ENCODE measurements at places on chromosomes 12 and 14.
A peak's percentile ranks its signal among the peaks of the same experiment; 100 is the strongest.

- DNase-seq = no peak
These were observed 164.9 kb upstream of the BMP4 start for GRCh38 chr14:54121466-54122027.

DNA sequence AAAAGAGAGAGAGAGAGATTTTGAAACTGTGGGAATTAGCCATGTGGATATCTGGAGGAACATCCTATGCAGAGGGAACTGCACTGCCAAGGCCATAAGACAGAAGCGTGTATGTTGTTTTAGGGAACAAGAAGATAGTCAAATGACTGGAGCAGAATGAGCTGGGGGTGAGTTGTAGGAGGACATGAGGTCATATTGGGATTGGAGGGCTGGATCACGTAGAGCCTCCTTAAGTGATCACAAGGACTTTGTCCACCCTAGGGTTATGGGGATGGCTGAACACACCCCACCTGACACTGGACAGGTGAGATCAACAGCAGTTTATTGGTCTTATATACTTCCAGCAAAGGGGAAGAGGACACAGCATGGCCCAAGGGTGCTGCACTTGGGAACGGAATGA, 8.2 kb upstream of the CGRRF1 start:
- DNase-seq = no peak

DNA sequence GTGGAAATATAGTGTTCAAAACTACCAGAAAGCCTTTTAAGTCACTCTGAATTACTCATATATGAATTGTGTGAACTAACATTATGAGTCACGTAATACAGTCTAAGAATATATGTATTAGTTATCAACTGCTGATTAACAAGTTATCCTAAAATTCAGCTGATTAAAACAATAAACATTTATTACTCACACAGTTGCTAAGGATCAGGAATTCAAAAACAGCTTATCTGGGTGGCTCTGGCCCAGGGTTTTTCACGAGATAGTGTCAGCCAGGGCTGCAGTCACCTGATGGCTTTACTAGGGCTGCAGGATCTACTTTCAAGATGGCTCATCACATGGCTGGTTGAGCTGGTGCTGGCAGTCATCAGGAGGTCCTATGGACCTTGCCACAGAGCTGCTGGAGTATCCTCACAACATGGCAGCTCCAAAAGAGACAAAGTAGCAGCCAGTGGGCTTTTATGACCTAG, 36.5 kb downstream of the CORO1C start:
- DNase-seq = peak; percentile 82

DNA sequence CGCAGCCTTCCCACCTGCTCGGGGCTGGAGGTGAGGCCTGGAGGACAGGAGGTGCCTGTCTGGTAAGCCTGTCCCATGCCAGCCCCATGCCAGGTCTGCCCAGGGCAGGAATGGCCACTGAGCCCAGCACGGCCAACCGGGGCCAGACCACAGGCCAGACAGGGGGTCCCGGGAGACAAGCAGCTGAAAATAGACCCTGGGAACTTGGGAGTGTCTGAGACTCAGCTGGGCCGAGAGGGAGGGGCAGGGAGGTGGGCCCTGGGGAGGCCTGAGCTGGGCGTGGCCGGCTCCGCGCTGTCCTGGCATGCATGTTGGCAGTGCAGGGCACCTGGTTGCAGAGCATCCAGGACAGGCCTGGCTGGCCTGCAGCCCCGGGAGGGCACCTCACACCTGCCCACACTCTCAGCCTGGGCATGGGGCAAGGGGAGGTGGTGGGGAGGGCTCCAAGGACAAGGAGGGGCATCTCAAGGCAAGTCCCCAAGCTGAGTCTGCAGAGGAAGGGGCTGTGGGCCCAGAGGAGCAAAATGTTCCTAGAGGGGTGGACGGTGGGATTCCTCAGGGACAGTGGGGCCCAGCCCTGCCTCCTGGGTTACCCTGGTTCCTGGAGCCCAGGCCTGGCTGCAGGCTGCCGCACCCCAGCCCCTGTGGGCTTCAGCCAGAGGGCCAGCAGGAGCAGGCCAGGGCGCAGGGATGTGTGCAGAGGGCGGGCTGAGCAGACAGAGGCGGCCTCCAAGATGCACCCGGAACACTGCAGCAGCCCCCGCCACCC, 3.2 kb upstream of the CRIP1 start:
- DNase-seq = no peak

GRCh38 chr14:68111853-68112270, 292.3 kb downstream of the RAD51B start:
- DNase-seq = no peak

GRCh38 chr14:27727251-27727770, 1039.3 kb upstream of the FOXG1 start:
- DNase-seq = no peak

DNA sequence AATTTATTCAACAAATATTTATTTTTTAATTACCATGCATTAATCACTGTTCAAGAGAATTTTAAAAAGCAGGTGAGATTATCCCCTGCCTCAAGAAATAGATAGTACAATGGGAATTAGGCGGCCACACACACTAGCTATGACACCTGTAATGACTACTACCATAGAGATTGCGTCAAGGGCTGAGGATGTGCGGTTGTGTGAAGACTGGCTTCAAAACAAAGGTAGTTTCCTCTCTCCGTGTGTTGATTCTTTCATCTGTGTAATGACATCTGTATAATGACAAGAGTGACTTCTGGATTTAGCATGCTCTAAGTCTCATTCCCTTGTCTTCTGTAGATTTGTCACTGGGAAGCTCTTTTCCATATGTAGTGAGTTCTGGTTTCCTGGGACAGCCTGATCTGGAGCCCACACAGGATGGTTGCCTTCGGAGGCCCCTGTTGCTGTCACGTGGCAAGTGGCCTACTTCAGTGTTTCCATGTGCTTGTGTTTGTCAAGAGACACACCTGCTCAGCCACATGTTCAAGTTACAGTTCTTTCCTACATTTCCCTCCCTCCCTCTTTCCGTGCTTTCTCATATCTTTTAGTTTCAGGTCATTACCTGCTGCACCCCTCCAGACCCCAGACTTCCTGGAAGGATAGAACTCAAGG, 64.3 kb downstream of the GALNT8 start:
- no peak for DNase-seq

DNA sequence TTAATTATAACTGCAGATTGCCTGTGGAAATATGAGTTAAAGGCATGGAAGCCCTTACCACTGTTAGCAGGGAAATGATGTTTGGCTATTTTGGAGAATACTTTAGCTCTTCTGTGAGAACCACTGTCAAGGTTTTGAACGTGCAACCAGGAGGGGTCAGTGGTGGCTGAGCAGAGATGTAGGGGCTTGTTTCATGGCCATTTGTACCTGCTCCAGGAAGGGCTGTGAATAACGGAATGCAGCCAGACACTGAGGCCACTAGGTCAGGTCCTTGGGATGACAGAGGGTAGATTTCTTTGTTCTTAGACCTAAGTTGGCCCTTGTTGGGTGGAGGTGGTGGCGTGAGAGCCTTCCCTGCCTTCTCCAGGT, 8.3 kb downstream of the TRAF3 start:
- no peak for DNase-seq

Measured in activated CD4-positive, alpha-beta T cell treated with anti-CD3 and anti-CD28 coated beads, Interleukin-10, Interleukin-2, amounts not matched to agents 100 ng/mL and 50 ng/mL, durations not matched to agents 16 hours and 8 hours (primary cell).